Activated gamma-delta T cell treated with Interleukin-2 at 50 U/mL for 16 hours (primary cell): ENCODE measurements at places on chromosomes 1 and 21.

DNA sequence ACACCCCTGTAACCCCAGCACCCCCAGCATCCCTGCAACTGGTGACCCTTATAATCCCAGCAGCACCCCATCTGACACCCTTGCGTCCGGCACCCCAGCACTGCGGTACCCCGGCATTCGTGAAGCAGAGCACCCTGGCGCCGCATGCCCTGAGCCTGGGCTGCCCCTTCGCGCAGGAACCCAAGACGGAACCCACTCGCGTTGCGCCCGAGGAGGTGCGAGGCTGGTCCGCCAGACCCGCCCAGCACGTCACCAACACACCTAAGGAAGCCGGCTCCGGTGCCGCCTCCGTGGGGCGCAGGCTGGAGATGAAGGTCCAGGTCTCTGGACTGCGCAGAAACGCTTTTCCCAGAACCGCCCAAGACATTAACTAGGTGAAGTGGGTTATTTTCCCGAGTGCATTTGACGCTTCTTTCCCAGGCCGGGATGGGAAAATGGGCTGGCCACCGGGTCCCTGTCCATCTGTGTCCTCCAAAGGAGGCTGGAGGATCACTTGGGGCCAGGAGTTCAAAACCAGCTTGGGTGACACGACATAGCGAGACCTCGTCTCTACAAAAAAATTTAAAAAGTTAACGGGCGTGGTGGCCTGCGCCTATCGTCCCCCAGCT is 15.9 kb upstream of the RNF187 start:
- DNase-seq: no peak

DNA sequence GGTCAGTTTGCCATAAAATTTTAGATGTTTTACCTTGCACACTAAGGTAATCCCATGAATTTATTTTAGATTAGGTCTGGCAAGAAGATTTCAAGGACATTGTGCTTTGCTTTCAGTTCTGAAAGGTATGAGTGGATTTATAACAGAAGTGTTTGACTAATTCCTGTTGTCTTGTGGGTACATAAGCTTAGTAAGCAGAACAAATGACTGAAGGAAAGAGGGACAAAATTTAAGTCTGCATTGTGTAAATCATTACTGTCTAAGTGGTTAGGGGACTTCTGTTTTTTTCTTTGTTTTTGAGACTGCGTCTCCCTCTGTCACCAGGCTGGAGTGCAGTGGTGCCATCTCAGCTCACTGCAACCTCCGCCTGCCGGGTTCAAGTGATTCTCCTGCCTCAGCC is 60.1 kb downstream of the PKN2 start:
- DNase-seq: no peak

GRCh38 chr1:51170342-51170741 is 65.7 kb upstream of the RNF11 start:
- DNase-seq: no peak

DNA sequence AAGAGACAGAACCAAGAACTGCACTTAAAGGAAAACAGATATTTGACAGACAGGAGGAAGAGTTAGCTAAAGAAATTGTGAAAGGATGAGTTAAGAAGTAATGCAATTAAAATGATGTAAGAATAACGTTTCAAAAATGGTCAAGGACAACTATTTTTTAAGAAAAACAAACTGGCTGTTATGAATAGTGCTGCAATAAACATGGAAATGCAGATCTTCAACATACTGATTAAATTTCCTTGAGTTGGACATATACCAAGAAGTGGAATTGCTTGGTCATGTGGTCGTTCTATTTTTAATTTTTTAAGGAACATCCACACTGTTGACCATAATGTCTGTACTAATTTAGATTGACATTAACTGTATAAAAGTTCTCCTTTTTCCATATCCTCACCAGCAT is 23.1 kb upstream of the PHTF1 start:
- DNase-seq: no peak

- DNase-seq: peak; percentile 3
Measured at GRCh38 chr1:143497374-143497747, 474.4 kb downstream of the FAM72C start.

DNA sequence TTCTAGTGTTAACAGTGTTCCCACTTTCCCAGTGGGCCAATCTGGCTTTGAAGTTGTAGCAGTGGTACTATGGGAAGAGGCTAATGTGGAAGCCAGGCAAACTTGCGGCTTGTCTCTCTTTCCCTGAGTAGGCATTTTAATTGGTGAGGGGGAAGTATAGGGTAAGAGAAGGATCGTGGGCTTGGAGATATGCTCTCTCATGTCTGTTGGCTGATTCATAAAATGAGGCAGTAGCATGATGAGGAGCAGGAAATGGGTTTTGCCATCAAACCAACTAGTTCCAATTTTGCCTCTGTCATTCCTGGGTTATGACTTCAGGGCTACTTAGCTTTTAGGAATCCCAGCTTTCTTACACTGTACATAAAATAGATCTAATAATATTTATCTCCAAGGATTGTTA is 12.1 kb downstream of the C8A start:
- DNase-seq: no peak

DNA sequence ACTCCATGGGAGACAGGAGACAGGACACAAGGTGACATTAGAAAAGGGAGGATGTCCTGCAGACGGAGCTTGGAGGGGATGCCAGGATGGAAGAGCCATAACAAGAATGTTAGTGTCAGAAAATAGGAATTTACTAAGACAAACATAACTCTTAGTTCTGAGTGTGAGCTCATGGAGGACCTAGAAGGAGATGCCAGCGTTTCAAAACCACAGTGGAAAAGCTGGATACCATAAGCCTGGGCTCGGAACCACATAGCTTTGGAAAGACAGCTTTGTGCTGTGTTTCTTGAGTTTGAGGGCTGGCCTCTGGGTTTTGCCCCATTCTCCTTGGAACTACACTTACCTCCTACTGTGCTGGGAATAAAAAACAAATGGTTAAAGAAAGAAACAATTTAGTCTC is 128.4 kb downstream of the S1PR1 start:
- no peak for DNase-seq

DNA sequence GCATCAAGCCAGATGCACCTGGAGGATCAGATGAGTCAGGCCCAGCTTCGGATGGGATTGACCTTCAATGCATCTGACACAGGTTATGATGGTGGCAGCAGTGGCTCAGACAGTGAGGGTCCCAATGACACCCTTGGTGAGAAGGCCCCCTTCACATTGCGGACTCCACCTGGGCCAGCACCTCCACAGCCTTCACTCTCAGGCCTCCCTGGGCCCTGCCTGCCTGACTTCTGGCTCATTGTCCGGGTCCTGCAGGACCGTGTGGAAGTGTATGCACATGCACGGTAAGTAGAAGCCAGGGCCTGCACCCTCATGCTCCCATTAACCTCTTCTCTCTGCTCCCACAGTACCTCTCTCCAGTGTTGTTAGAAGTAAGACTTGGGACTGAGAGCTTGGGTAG is 20.8 kb downstream of the HYI start:
- DNase-seq: no peak

GRCh38 chr1:53514436-53514835 is 55.2 kb downstream of the DMRTB1 start:
- no peak for DNase-seq

GRCh38 chr1:8458607-8459006 is 140.7 kb downstream of the SLC45A1 start:
- no peak for DNase-seq
